IMR-90 (cell line): ENCODE measurements at places on chromosomes 12 and 14.

GRCh38 chr12:79674629-79675028 lies 16.1 kb downstream of the PAWR start:
- peak; percentile 72 for DNase-seq

DNA sequence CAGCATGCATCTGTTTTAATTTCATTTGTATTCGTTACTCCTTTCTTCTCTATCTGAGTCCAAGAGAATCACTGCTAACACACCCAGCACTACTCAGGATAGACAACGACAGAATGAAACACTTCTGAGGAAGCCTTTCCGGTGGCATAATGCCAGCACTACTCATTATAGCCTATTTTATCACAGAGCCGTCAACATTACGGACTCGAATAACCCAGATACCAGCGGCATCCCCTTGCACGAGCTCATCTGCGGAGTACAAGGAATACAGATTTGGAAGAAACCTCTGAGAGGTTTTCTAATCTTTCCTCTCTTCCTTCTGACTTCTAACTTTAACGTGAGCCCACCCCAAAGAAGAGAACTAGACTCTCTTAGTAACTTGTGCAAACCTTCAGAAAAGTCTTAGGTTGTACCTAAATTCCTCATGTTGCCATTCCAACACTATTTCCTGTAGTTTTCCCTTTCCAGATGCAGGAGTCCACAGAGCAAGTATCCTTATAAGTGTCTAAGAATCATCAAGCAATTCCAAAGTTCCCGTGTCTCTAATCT lies 248.1 kb downstream of the APAF1 start:
- no peak for DNase-seq

GRCh38 chr12:93370947-93371346 lies 6.8 kb upstream of the NUDT4 start:
- no peak for DNase-seq

DNA sequence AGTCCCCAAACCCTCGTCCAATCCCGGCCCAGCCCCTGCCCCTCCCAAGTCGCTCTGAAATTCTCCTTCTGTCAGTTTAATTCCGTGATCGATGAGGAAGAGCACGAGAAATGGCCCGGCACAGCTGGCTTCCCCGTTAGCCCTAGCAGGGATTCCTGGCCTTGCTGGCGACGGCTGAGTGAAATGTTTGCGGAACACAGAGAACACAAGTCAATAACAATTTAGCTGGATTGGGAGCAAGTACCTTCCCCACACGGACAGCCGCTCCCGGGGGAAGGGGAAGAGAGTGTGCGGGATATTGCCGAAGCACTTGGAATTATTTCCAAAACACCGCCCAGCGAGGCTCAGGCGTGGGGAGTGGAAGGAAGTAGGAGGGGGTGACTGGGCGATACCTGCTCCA lies 134.6 kb downstream of the RBM19 start:
- no peak for DNase-seq

- no peak for DNase-seq
Observed at GRCh38 chr14:37428954-37429353, 166.1 kb downstream of the FOXA1 start.

- peak; percentile 76 for DNase-seq
Observed at GRCh38 chr12:124389138-124389724, 94.3 kb downstream of the RFLNA start.

DNA sequence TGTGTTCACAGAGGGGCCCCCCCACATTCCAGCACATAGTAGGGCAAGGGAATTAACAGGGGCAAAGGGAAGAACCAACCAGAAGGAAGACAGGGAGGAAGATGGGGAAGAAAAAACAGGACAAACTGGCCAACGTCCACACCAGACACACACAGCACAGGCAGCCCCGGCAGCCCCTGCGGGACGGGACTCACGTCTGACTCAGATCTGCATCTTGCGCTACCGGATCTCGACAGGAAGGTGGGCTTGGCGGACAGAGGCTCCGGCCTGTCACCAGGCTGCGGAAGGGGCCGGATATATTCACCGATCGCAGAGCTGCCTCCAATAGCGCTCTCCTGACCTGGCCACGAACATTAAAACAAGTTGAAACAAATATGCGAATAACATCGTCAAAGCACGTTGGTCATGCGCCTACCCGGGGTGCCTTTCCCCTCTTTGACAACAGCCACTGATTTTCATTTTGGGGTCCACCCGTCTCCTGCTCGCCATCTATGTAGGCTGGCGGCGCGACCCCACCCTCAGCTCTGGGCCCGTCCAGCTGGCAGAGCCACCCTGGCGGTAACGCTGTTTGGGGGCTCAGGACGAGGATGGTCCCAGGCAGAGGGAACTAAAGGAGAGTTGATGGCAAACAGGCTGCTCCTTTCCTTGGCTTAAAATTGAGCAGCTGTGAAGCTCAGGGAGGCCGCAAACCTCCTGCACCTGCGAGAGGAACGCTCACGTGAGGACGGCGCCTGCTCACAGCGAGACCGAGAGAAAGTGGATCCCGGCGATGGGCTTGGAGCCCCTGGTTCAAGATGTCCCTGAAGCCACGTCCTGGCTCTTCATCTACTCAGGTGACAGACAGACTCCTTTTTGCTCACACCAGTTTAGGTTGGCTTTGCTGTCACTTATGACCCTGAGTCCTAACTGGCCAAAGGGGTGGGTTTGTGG lies 113.6 kb downstream of the PIWIL1 start:
- DNase-seq, result no peak

GRCh38 chr12:69066492-69067373 lies 133.8 kb upstream of the CPM start:
- no peak for DNase-seq

- DNase-seq, result no peak
Observed at GRCh38 chr14:21924479-21924878, 250.9 kb upstream of the OR4E1 start.

DNA sequence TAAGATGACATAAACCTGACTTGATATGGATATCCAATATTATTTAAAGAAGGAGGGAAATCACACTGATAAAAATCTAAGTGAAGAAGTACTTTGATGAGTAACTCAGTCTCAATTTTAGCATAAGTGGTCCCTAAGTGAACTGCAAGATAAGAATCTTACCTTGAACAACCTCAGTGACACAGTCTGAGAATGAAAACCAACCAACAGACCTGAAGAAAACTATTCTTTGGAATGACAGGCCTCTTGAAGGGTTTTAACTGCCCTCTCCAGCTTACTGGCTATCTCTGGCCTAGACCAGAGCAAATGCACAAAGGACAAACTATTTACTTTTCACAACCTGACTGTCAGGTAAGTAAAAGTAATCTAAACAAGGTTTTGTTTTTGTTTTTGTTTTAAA lies 44.7 kb downstream of the CPM start:
- DNase-seq, result no peak

- peak; percentile 41 for DNase-seq
Observed at GRCh38 chr12:25017336-25017735, 68.4 kb upstream of the BCAT1 start.

GRCh38 chr14:69633238-69633637 lies 21.8 kb downstream of the SUSD6 start:
- DNase-seq, result no peak

GRCh38 chr12:51821440-51822260 lies 26.9 kb downstream of the FIGNL2 start:
- DNase-seq, result no peak

GRCh38 chr14:87797001-87797400 lies 196.0 kb downstream of the GALC start:
- DNase-seq, result no peak

DNA sequence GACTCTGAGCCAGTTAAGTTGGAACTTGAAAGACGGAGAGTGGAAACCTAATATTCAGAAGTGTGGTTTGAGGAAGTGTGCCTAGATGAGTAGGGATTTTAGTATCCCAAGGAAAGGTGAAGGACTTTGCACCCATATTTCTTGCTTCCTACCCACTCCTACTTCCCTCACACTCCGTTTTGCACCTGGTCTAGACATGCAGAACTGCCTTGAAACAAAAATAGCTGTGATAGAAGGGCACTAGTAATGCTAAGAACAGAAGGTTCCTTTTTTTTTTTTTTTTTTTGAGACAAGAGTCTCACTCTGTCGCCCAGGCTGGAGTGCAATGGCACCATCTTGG lies 732 bp upstream of the ARF3 start:
- DNase-seq, result no peak

DNA sequence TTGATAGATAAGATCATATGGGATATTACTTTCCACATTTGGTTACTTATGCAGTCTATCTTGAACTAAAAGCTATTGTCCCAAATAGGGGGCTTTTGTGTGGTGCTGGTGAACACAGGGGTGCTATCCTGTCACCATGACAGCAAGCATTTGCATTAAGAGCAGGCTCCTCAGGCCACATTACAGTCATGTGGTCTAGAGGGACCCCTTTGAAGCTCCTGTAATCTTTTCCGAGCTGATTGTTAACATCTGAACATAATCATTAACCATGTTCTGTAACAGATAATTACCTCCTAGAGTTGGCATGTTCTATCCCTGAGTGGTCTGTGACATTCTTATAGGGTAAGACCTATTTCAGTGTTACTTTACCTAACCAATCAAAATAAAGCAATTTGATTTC lies 178.8 kb downstream of the KTN1 start:
- no peak for DNase-seq

DNA sequence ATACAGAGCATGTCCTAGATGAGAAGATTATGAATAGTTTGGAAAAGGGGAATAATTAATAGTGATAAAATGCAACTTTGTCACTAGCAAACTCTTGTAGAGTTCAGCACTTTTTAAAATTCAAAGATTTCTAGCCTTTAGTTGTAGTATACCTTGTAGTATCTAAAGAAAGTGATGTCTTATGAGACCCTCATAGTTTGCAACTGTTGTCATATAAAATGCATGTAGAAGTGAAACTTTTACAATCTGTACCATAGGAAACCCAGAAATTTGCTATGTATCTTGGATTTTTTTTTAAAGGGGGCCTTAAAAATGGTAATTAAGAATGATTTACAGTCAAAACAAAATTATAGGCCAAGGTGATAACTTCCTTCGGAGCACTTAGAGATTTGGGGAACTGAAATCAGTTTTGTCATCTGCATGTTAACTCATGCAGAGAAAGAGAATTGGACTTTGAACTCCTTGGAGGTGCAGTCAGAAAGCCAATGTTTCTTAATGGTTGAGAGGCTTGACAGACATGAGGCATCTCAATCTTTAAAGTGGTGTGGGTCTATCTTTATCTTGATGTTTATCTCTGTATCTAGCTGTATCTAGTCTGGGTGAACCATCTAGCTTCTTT lies 1.3 kb downstream of the LRRK2 start:
- no peak for DNase-seq

GRCh38 chr14:49193332-49194065 lies 392.7 kb downstream of the RPS29 start:
- DNase-seq, result no peak

DNA sequence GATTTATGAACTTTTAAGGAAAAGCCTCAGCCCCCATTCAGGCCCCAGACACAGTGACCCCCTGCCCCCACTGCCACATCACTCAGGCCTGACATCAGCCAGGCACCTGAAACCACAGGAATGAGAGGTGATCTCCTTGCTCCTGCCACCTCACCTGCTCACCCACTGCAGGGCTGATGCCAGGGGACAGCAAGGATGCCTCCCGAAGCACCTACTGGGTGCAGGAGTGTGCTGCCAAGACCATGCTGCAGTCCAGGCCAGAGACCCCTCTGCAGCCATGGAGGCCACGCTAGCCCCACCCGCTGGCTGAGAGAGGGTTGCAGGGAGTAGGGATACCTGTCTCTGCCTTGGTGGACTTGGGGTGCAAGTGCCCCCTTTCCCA lies 18.6 kb upstream of the KRT7 start:
- DNase-seq, result no peak

DNA sequence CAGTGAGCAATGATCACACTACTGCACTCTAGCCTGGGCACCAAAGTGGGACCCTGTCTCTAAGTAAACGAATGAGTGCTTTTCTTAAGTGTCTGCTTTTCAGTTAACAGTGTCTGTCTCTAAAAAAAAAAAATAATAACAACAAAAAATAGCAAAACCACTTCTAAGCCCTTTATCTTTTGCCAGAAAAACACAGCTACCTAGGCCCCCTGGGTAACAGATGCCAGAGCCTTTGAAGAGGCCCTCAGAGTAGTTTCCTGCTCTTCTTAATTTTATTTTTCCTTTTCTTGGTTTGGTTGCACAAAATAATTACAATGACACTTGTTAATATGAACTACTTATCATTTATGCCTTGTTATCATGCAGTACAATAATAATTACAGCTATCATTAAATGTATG lies 32.8 kb upstream of the RAP1B start:
- DNase-seq, result no peak

DNA sequence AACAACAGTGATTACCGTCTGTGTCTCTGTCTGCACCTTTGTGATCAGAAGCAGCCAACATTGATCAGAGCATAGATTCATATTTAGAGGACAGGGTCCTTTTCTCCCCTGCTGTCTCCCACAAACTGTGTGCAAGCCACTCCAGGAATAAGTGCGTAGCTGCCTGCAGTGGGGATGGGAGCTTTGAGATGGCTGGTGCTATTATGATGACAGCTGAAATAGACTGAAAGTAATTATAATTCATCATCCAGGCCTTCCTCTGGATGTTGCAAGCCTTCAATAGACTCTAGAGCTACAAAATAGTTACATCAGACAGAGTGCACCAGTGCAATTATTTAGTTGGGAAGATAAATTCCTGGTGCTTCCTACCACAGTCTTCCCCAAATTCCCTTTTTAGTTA lies 68.1 kb downstream of the BORCS5 start:
- no peak for DNase-seq

DNA sequence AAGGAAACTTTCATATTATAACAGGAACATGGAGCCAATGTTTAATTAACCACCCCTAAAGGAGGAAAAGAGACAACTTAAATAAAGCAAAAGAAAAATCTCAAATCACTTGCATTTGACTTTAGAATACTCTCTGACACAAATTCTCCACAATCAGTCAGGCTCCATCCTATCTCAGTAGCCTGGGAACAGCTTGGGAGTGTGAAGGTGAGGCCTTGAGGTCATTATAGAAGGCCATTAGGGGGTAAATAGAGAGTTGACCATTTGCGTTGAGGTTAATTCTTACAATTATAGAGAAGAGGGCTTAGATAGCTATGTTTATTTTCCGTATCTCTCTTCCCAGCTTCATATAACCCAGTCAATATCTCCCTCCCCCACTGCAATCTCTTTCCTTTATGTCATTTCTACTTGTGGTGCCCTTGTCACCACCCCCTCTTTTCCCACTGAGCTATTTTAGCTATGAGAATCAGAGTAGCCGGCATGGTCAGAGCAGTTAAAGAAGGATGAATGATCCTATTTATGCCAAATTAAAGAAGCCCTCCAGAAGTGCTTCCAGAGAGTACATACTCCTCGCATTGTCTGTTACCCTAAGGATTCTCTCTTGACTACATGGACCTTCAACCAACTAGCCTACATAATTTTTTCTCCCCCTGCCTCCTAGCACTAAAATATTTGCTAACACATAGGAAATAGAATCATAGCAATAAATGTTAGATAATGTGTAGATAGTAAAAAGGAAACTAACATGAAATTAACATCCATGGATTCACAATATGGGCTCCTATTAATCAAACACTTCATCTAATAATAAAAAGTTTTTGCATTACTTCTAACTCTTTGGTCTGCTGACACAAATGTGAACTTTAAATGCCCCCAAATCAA lies 135.2 kb upstream of the KRR1 start:
- peak; percentile 24 for DNase-seq

GRCh38 chr12:53677800-53678148 lies 1.9 kb upstream of the ATP5MC2 start:
- DNase-seq, result no peak

- DNase-seq, result peak; percentile 92
Observed at GRCh38 chr12:109518820-109519665, 41.6 kb downstream of the UBE3B start.
